ENCODE measurements at places on chromosomes 1 and 21.

- no peak for DNase-seq
These were observed 684 bp downstream of the PPIH start for GRCh38 chr1:42658877-42659337.

GRCh38 chr1:89563957-89564604 lies 39.5 kb downstream of the LRRC8B start:
- no peak for DNase-seq

GRCh38 chr1:10575616-10576015 lies 100.9 kb downstream of the PEX14 start:
- DNase-seq: no peak

DNA sequence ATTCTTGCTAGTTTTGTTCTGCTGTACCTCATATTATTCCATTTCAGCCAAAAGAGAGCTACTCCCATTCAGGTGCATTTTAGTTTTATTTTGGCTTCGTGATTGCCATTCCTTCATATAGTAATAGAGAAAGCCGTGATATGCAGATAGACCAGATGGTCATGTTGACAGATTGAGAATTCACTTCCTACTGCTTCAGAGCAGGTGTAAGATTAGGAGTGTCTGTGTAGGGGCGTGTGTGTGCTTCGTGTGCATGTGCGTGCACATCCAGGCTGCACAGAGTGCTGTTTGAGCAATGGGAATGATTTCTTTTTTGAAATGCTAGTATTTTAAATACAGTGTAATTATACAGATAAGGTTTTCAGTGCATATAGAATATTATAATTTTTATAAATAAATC lies 10.3 kb downstream of the NFIA start:
- no peak for DNase-seq

DNA sequence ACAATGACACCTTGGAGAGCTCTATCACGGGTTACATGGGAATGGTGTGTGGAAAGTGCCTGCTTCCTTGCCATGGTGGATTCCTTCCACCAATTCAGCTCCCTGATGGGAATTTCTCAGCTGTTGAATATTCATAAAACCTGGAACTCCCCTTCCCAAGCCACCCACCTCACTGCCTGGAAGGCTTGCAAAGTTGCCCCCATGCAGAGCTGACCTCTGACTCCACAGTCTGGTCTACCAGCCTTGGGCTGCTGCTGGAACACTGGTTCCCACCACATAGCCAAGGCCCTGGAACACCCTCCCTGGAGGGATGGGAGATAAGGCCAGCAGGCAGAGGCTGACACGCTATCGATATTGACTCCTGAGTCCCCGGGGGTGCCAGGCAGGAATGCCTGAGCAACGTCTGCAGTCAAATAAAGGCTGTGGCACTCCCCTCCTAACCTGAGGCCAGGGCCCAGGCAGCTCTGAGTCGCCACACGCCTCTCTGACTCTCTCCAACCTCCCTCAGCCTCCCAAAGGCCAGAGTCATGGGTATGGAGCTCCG lies 8.8 kb downstream of the CCDC24 start:
- DNase-seq: no peak

GRCh38 chr21:43203591-43203990 lies 34.8 kb downstream of the CRYAA start:
- no peak for DNase-seq

DNA sequence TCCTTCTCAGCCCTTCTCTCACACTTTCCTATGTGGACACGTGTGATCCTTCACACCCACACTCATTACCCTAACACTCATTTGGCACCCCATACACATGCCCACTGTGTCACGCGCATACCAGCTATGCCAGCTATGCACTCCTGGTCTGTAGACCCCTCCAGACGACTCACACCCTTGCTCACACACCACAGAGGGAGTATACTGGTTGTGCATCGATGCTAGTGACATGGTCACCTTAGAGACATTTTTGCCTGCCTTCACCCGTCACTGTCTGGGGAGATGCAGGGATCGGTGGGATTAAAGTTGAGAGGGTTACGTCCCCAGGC lies 8.3 kb upstream of the PPM1J start:
- DNase-seq: no peak

- DNase-seq: peak; percentile 51
These were observed 5.5 kb downstream of the SMPDL3B start for GRCh38 chr1:27940297-27940696.

DNA sequence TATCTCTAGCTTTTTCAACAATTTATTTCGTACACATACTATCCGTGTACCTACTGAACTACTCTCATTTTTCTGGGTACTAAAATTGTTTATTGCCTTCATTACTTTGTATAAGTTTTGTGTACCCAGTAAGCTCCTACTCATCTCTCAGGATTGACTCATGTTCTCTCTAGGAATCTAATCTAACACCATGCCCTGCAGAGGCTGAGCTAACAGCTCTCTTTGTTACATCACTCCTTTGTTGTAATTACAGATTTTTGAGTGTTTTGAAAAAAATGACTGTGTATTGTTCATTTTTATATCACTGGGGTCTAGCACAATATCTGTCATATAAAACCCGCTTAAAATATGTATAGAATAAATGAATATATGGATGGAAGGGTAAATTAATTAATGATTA lies 167.1 kb downstream of the ATP6V1G3 start:
- no peak for DNase-seq

DNA sequence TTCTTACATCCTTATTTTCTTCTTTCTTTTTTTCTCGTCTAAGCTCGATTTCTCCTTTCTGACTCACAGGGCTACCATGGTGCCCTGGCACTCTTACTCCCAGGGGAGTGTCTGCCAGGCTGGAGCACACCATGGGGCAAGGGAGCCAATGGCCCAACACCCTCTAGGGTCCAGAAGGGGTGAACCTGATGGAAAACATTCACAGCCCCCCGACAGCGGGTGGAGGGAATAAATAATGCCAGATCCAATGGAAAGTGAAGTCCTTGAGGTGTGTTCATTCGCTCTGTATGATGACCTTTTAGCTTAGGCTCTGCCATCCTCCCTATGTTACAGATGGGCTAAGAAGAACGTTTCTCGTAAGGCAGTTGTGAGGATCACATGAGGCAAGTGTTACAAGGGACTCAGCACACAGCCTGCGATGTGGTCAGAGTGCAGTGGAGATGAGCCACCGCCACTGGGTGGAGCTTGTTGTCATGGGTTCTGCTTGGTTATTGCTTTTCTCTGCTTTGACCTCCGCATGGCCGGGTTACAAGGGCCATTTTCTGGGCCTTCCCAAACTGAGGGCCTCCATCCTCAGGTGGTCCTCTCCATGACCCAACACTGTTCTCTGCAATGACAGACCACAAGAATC lies 3.5 kb upstream of the FCMR start:
- no peak for DNase-seq

- no peak for DNase-seq
These were observed 589.9 kb downstream of the MATN1 start for GRCh38 chr1:30133414-30134055.

DNA sequence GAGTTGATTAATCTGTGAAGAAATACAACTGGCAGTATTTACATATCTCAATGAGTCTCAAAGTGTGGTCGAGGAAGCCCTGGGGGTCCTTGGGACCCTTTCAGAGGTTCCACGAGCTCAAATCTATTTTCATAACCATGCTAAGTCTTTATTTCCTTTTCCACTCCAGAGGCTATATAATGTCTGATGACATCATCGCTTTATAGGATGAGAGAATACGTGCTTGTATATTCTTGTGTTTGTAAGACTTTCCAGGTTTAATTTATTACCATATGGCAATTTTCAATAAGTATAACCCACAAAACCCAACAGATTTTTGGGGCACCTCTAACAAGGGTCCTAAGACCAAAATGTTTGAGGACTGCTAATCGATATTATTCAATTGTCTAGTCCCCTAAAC lies 1.4 kb upstream of the SLC19A2 start:
- DNase-seq: no peak

- DNase-seq: no peak
These were observed 268.5 kb downstream of the PTPRU start for GRCh38 chr1:29504709-29505410.

- no peak for DNase-seq
These were observed 7.0 kb upstream of the P3R3URF start for GRCh38 chr1:46183079-46183847.

GRCh38 chr21:42798106-42798505 lies 81.2 kb downstream of the WDR4 start:
- DNase-seq: no peak

DNA sequence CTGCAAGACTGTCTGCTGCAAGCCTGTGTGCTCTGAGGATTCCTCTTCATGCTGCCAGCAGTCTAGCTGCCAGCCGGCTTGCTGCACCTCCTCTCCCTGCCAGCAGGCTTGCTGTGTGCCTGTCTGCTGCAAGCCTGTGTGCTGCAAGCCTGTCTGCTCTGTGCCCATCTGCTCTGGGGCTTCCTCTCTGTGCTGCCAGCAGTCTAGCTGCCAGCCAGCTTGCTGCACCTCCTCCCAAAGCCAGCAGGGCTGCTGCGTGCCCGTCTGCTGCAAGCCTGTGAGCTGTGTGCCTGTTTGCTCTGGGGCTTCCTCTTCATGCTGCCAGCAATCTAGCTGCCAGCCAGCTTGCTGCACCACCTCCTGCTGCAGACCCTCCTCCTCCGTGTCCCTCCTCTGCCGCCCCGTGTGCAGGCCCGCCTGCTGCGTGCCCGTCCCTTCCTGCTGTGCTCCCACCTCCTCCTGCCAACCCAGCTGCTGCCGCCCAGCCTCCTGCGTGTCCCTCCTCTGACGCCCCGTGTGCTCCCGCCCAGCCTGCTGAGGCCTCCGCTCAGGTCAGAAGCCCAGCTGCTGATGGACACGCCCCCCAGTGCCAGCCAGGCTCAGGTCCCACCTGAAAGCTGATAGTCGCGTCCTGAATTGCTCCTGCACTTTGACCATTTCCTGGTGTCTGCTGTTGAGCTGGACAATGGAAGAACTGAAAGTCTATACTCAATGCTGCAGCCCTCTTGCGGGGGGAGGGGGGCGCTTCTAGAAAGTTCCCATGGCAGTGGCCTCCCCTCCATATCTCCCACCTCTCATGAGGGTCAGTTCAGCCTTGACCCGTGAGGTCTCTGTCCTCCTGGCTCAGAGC lies 1.2 kb downstream of the KRTAP10-4 start:
- DNase-seq: no peak

GRCh38 chr1:156480016-156480370 lies 20.6 kb downstream of the MEF2D start:
- no peak for DNase-seq

GRCh38 chr1:210332719-210333398 lies 4.2 kb downstream of the HHAT start:
- peak; percentile 18 for DNase-seq

- DNase-seq: no peak
These were observed 32.5 kb upstream of the FHAD1 start for GRCh38 chr1:15214527-15214926.

GRCh38 chr1:154599658-154600057 lies 8.3 kb downstream of the ADAR start:
- no peak for DNase-seq

DNA sequence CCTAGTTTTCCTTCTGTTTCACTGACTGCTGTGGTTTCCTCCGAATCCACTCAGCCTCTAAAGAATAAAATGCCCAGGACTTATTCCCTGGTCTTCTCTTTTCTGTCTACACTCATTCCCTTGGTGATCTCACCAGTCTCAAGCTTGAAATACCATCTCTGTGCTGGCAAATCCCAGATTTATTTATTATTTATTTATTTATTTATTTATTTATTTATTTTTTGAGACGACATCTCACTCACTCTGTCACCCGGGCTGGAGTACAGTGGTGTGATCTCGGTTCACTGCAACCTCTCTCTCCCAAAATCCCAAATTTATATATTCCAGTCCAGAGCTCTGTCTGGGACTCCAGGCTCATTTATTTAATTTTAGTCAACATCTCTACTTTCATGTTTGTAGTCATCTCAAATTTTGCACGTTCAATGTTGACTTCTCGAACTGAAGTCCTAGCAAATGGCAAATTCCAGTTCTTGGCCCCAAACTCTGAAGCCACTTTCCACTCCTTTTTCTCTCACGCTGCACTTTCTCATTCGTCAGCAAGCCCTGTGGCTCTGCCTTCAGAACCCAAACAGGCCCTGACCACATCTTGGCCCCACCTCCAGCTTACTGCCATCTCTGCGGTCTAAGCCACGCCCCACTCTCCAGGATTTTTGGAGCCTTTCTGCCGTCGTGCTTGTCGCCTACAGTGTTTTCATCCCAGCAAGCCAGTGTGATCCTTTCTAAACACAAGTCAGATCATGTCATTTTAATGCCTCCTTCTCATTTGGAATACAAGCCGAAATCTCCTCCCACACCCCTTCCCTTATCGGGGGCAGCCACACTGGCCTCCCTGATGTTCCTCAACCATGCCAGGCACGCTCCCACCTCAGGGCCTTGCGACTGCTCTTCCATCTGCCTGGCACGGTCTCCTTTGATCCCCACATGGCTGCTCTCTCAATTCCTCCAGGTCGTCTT lies 14.2 kb upstream of the TENT5B start:
- no peak for DNase-seq

DNA sequence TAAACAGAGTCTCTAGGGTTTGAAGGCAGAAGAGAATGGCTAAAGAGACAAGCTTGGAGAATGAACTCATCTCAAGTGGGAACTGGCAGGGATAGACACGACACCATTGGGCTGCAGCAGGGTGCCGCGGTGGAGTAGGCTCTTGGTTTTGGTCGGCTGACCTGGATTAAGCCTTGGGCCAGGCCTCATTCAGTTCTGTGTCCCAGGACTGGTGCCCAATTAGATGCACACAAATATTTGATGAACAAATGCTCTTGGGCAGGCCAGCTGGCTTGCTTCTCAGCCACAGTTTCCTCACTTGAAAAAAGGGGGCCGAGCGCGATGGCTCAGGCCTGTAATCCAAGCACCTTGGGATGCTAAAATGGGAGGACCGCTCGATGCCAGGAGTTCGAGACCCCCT lies 53.4 kb upstream of the CITED4 start:
- DNase-seq: no peak

- no peak for DNase-seq
These were observed 31.7 kb downstream of the RUNX3 start for GRCh38 chr1:24898152-24898908.

DNA sequence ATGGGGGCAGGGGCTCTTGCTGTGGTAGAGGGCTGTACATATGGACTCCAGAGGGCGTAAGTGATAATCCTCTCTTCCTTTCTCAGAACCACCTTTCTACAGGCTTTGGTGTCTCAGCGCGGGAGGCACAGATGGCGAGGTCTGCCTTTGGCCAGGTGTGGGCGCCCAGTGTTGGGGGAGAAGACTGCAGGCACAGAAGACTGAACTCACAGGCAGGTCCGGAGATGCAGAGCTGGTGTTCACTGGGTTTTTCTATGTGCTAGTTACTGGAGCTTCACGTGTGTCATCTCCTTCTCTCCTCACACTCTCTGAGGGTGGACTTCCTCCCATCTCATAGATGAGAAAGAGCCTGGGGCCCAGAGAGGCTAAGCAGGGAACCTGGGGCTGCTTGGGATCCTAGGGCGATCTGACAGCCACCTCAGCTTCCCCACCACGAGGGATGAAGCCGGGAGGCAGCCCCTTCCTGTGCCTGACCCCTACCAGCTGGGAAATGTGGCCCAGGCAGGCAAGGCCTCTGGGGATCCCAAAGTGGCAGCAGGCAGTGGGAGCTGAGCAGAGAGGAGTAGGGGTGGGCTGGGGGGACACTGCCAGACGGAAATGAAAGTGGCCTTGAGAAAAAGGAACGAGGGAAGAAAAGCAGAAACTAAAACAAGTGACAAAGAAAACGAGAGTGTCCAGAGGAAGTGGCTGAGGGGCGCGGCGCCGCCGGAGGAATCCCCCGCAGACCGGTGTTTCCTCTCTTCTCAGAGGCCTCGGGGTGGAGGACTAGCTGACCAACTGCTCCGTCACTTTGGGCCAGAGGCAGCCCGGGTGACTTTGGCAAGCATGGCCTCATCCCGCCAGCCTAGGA lies 191.6 kb downstream of the HIVEP3 start:
- DNase-seq: no peak

- DNase-seq: no peak
These were observed 4.6 kb upstream of the PRDM16 start for GRCh38 chr1:3064296-3064850.

GRCh38 chr1:41383094-41383852 lies 22.0 kb downstream of the FOXO6 start:
- DNase-seq: no peak
